Stimulated activated CD8-positive, alpha-beta memory T cell treated with anti-CD3 and anti-CD28 coated beads, Interleukin-15, amount 100 ng/mL, for 24 hours (primary cell): ENCODE measurements at places on chromosomes 4 and X.

- DNase-seq, result no peak
Observed at GRCh38 chr4:17097362-17097761, 198.9 kb upstream of the LDB2 start.

GRCh38 chr4:1463927-1464540 is 57.8 kb upstream of the NKX1-1 start:
- DNase-seq, result no peak

DNA sequence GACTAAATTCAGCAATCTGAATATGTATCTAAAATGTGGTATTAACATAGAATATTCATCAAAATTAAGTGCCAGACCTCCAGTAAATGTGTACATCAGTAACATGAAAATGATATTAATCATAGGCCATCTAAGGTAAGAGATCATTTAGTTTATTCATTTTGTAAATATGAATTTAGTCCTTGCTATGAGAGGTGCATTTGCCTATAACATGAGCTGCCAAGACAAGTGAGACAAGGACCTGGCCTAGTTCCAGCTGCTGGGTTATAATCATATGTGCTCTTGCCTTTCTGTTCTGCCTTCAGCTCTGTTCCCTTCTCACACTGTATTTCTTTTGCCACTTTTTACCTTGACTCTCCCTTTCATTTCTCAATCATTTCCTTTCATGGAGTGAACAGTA is 160.0 kb downstream of the STIM2 start:
- no peak for DNase-seq

- DNase-seq, result no peak
Observed at GRCh38 chr4:38950159-38950558, 82.0 kb downstream of the TMEM156 start.

DNA sequence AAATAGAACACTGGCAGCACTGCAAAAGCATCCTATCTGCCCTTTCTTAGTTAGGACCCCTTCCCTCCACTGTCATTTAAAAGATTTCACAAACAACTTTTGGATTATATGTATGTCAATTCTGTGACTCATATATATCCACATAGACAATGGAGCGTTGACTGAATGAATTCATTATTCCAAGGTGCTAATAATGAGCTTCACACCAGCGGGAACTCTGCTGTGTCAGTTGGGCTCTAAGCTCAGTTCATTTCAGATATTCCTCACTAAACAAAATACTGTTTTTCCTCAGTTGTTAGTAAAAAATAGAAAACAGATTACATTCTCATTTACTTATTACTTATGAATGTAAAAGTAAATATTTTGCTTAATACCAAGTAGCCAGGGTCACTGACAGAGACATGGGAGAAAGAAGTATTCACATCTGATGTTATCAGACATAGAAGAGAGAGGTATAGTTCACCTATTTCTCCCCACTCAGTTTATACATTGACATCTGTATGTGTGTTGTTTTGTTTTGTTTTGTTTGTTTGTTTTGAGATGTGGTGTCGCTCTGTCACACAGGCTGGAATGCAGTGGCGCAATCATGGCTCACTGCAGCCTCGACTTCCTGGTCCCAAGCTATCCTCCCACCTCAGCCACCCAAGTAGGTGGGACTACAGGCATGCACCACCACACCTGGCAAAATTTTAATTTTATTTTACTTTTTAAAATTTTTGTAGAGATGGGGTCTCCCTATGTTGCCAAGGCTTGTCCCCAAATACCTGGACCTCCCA is 10.9 kb downstream of the NFKB1 start:
- DNase-seq, result no peak

DNA sequence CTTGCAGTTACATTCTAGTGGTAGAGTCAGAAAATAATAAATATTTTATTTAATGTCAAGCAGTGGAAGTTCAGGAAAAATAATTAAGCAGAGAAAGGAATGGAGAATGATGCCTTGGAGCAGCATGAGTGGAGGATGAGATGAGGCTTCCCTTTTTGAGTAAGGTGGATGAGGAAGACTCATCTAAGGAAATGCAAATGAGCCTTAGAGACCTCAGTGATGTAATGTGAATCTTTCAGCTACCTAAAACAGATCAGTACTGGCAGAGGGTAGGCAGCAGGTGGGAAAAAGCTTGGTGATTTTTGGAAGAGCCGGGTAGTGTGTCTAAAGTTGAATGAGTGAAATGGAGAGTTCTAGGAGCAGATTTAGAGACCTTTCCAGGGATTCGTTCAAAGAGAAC is 118.2 kb downstream of the GRID2 start:
- DNase-seq, result no peak

GRCh38 chr4:71147261-71147660 is 153.8 kb downstream of the DCK start:
- DNase-seq, result no peak

DNA sequence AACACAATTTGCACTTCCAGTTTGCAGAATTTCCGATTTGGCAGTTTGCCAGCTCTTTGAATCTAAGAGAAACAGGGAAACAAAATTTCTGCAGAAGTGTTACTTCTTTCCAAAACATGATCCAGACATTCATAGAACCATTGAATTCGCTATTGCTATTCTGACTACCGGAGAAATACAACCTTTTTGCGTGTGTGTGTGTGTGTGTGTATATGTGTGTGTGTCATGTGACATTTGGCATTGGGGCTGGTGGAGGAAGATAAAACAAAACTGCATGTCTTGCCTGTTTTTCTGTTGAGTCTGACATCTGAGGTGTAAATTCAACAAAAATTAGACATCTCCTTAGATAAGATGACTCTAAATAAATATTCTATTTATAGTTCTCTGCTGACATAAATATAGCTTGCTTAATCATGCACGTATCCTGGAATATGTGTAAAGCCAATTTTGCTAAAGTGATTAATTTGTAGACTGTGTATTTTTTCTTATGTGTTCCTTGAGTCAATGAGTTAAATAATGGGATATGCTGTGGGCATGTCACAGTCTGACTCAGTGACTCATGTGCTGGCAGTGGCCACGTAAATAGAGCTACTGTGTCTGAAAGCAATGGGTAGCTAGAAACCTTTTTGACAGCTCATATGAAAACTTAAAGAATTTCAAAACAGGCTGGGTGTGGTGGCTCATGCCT is 98.9 kb downstream of the HPGD start:
- DNase-seq, result no peak

- DNase-seq, result no peak
Observed at GRCh38 chrX:43002526-43003203, 224.7 kb upstream of the PPP1R2C start.

DNA sequence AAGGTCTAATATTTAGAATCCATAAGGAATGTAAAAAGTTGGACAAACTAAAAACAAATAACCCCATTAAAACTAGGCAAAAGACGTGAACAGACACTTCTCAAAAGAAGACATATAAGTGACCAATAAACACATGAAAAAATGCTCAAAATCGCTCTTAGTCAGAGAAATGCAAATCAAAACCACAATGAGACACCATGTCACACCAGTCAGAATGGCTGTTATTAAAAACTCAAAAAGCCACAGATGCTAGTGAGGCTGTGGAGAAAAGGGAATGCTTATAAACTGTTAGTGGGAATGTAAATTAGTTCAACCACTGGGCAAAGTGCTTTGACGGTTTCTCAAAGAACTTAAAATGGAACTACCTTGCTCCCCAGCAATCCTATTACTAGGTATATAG is 674.3 kb upstream of the MAGEB2 start:
- no peak for DNase-seq

GRCh38 chr4:118867311-118868067 is 21.2 kb upstream of the SYNPO2 start:
- DNase-seq, result no peak

GRCh38 chr4:145498430-145498829 is 16.8 kb downstream of the SMAD1 start:
- no peak for DNase-seq

- DNase-seq, result no peak
Observed at GRCh38 chrX:44036336-44036735, 63.1 kb upstream of the NDP start.

DNA sequence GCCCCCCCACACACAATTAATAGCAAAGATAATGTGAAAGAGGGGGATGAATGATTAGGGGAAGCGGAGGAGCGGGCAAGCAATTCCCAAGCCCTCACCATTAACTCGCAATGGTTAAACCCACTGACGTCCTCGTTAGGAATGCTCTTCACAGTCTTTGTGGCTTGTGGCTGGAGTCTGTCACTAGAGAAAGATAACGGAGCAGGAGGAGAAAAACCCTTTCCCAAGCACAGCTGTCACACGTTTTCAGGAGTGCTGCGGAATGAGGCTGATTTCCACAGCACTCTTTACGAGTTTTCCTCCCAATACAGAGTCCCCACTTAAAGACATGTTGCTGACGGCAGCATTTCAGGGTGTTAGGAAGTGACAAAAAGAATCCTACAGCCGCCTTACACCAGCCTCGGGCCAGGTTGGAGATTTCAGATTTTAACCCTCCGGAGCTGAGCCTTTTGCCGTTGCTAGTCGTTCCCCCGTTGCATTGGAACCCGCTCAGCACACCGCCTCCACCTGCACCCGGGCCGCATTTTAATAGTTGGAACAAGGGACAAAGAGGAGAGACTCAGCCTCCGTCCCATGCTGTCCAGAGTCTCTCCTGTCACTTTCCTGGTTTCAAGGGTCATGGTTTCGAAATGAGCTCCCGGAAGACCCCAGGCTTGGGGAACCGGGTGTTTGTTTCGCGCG is 92.2 kb downstream of the GEMIN8 start:
- no peak for DNase-seq

DNA sequence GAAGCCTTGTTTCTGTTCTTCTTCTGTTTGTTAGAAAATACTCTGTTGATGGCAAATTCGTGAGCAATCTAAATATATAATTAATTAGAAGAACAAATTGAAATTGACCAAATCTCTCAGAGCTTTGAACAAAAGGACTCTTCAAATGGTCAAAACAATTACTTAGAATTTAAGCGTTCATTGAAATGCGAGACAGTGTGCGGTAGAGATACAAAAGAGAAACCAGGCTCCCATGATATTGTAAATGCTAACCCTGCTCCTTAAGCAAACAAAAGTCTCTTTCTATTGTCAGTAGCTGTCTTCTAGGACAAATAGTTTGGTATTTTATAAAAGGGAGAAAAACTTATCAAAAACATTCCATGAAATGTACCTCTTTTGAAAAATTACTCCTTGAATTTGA is 453.4 kb upstream of the MAGEB2 start:
- no peak for DNase-seq

DNA sequence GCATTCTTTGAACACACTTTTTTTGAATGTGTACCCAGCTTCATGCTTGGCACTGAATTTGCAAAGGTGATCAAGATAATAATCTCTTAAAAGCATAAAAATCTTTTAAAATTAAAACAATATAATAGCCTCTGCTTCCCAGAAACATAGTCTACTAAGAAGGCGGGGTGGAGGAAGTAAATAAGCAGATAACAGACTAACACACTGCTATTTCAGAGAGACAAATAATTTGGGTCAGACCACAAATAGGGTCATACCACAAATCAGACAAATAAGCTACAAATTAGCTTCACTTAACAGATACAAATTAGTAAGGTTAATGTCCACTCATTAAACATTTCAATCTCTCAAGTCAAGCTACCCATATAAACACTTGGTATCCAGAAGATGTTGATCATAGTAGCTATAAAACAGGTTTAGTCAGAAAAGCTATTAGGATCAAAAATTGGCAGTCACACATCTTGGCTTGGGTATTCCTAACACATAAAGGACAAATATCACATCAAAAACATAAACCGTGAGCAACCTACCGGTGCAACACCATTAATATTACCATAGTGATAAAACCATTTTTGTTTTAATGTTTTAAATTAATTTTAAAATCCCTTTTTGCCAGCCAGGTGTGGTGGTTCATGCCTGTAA is 47.3 kb downstream of the PPP3CA start:
- no peak for DNase-seq

DNA sequence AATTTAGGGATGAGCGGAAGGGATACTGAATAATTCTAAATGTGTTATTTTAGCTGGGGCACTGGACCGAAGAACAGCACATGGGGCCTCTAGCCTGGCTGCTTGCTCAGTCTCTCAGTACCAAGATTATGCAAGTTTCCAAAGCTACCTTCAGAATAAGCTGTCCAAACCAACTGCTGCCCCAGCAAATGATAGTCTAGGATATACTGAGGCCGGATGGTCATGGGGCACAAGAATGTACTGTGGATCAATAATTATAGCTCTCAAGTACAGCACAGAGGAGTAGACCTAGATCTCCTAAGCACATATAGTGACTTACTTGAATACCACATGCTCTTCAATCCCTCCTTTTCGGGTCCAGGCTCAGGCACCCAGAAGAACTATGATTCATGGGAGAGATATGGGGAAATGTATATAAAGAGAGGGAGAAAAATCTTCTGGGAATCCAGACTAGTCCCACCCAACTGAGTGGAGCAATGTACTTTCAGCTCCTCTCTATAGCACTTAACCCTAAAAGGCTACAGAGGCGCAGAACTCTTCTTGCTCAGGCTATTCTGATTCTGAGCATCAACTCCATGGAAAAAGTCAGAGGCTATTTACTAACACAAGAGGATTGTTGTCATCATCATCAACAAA is 160.3 kb upstream of the GPC4 start:
- no peak for DNase-seq

GRCh38 chrX:139554376-139554775 is 23.8 kb downstream of the F9 start:
- no peak for DNase-seq

DNA sequence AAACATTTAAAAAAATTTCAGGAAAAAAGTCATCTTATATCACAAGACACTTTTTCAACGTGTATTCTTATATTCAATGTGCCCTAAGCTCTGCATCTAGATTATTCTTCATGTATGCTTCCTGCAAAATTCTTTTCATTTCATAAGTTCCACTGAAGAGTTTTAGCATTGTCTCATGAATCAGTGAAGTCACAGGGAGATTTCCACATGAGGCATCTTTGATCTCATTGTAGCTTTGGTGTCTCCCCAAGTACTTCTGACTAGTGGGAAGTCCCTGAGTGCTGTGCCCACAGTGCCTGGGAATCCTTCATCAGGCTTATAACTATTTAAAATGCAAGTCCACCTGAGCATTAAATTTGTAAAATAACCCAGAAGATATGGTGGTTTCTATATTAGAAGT is 123.8 kb downstream of the MAD2L1 start:
- DNase-seq, result no peak

GRCh38 chr4:47068986-47069385 is 37.6 kb downstream of the GABRB1 start:
- DNase-seq, result no peak

DNA sequence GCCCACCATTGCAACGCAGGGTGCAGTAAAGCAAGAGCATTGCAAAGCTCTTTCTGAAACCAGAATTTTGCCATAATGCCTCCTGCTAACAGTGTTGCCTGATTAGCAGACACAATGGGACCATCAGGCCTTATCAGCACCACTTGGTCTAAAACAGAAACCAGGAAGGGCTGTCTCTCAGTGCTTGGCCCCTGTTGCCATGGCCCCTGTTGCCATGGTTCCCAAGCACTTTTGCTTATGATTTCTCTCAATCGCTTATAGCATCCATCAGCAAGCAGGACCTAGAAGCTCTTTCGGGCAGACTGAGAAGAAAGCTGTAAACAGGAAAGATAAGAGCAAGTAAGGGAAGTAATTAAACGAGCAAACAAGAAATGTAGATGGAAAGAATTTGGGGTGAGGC is 36.8 kb downstream of the RTL5 start:
- DNase-seq, result no peak
